ENCODE measurements at places on chromosomes 3 and 15.

DNA sequence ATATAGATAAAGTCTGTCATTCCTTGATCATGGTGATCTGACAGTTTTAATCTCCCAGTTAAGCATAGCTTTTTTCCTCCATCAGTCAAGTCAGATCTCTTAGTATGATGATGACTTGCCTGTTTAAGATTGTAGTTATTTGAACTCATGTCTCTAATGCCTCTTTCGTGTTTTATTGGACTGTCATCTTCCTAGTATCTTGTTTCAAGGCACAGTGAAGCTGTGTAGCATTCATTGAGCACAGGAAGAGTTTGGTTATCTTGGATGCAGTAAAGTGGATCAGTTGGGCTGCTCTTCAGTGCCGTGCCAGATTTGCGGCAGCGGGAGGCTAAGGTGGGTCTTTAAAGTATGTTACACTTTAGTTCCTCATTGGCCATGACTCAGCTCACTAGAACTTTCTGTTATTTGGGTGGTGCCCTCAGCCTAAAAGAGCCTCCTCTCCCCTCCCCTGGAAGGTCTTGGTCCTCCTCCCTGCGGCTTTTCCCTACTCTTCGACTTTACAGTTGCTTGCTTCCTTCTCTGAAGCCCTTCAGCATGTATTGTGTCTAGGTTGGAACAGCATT is 45.7 kb upstream of the SKOR1 start:
- DNase-seq = no peak

DNA sequence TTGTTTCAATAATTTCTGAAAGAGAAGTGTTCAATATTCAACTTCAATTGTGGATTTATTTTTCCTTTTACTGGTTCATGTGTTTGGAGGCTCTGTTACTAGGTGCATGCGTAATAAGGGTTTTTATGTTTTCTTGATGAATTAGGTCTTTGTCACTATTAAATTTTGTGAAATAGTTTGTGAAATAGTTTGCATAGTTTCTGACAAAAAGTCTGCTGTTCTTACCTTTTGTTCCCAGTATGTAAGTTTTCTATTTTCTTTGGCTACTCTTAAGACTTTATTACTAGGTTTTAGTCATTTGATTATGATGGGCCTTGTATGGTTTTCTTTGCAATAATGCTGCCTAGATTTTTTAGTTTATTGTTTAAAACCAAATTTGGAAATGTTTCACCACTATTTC is 38.0 kb downstream of the MEF2A start:
- no peak for DNase-seq

- no peak for DNase-seq
Measured at GRCh38 chr3:73490453-73491286, 134.1 kb downstream of the PDZRN3 start.

DNA sequence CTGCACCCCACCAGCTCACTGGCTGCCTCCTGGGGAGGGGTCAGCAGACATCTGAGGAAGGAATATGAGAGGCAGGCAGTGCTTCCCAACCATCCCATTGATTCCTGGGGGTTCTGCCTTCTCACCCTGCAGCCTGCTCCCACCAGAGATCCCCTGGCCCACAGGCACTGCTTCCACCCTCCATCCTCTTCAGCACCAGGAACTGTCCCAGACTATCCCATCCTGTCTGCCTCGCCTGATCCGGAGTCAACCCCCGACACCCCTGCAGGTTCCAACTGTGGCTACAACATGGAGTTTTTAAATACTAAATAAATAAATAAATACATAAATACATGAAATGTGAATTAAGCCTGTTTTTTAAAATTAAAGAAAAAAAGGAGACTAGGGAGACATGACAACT is 43.6 kb downstream of the CACNA2D2 start:
- no peak for DNase-seq

GRCh38 chr3:46655271-46655670 is 38.2 kb downstream of the ALS2CL start:
- DNase-seq = no peak

DNA sequence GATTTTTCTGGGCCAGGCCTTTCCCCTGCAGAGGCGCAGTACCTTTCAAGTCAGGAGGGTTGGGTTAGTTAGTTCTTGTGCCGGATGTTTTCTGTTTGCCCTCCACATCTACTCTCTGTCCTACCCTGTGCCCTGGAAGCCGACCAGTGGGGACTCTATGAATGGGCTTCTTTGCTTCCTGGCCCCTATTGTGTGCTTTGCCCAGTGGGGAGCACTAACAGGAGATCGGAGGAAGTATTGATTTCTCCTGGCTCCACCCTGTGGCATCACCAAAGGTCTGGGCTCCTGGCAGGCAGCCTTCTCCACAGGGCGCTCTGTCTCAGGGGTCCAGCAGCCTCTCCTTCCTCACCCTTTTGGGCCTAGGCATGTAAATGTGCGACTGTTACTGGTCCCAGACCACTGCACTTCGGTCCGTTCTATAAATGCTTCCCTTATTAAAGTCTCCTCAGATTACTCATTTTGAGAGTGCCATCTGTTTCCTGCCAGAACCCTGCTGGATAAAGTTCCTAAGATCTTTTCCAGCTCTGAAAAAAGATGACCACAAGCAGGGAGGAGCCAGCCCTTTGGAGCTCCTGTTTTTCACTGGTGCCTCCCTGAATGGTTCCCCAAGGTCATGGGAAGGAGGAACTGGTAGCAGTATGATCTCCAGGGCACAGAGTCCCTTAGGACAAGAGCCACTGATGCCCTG is 44.5 kb downstream of the CTDSPL start:
- no peak for DNase-seq

GRCh38 chr3:50174947-50175524 is 16.4 kb upstream of the GNAT1 start:
- DNase-seq = no peak

DNA sequence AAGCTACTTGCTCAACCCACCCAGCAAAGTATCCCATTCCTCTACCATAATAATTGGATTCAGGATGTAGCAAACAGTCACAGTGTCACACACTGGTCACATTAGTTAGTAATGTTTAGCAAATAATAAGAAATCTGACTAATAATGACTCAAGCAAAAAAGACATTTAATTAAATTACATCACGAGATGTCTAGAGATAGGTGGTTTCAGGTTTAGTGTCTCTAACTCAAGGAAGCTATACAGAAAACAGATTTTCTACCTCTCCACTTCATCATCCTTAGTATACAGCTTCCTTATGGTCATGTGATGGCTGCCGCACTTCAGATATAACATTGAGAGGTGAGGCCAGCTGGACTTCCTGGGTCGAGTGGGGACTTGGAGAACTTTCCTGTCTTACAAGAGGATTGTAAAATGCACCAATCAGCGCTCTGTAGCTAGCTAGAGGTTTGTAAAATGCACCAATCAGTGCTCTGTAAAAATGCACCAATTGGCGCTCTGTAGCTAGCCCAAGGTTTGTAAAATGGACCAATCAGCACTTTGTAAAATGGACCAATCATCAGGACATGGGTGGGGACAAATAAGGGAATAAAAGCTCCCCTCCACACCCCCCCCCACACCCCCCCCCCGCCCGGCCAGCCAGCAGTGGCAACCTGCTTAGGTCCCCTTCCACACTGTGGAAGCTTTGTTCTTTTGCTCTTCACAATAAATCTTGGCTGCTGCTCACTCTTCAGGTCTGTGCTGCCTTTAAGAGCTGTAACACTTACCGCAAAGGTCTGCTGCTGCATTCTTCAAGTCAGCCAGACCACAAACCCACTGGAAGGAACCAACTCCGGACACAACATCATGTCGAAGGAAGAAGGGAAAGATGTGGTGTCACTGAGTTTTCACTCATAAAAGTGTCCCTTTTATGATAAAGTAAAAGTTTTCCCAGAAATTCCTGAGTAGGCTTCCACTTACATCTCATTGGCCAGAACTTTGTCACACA is 24.9 kb upstream of the ARPIN start:
- DNase-seq = no peak

GRCh38 chr15:61654918-61655317 is 405.3 kb downstream of the VPS13C start:
- DNase-seq = no peak

DNA sequence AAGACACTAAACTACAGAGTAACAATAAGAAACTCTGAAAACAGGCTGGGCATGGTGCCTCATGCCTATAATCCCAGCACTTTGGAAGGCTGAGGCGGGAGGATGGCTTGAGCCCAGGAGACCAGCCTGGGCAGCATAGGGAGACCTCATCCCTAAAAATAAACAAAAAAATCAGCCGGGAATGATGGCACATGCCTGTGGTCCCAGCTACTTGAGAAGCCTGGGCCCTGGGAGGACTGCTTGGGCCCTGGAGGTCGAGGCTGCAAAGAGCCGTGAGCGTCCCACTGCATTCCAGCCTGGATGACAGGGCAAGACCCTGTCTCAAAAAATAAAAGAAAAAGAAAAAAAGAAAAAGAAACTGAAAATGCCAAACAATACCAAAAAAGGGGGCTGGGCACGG is 55.4 kb downstream of the TMCC1 start:
- DNase-seq = no peak

DNA sequence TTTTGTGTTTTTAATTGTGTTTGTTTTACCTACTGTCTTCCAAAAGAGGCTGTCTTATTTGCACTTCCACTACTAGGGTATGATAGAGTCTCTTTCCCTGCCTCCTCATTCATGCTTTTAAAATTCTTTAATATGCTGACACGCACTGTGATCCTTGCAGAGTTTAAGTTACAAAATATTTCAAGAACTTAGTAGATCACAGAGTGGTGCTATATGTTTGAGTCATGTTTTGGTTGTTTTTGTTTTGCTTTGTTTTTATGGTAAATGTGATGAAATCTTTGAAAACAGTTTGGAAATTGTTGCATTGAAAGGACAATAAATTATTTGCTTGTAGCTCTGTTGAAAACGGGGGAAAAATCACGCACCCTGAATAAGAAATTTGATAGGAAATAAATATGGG is 5.9 kb upstream of the ABHD10 start:
- DNase-seq = no peak

DNA sequence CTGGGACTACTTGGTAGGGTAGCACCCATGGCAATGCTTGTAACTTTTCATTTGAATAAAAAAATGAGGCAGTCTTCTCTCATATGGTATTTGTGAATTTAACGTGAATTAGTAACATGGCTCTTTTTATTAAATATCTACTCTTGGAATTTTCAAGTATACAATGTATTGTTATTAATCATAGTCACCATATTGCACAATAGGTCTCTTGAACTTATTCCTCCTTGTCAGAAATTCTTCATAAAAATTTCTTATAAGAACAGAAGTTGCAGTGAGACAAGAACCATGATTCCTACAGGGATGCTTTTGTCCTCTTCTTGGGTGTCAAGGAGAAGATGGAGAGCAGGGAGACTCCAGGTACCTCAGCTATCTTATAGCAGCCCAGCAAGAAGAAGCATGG is 203.8 kb upstream of the FEZF2 start:
- DNase-seq = no peak

GRCh38 chr3:157335233-157336076 is 101.2 kb upstream of the PTX3 start:
- DNase-seq = no peak

- no peak for DNase-seq
Measured at GRCh38 chr3:102449341-102449740, 14.5 kb downstream of the ZPLD1 start.

- no peak for DNase-seq
Measured at GRCh38 chr15:101428758-101429157, 60.7 kb downstream of the PCSK6 start.

- DNase-seq = no peak
Measured at GRCh38 chr3:78871048-78871447, 896.8 kb downstream of the ROBO1 start.

- no peak for DNase-seq
Measured at GRCh38 chr3:186901135-186901734, 29.1 kb upstream of the ST6GAL1 start.

DNA sequence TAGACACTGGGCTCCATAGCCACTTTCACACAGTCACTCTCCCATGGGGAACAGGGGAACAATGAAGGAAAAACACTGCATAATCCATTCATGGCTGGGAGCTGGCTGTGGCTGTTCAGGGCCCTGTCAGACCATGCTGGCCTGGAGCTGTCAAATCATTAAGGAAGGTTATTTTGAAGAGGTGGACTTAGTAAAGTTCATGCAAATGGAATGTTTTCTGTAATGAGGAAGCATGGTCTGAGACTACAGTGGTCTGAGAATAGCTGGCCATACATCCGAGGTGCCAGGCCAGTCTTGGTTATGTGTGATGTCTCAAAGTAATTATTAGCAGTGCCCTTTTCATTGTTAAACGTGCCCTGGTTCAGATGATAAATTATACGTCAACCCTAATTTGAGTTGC is 117.1 kb upstream of the MRPS22 start:
- no peak for DNase-seq

DNA sequence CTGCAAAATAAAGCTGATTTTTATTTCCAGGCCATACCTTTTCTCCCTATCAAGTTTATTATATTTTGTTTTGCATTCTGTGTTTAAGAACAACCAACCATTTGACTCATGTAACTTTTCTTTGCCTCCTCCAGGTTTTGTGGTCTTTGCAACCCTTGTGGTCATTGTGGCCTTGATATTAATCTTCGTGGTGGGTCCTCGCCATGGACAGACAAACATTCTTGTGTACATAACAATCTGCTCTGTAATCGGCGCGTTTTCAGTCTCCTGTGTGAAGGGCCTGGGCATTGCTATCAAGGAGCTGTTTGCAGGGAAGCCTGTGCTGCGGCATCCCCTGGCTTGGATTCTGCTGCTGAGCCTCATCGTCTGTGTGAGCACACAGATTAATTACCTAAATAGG is 27.6 kb downstream of the NIPA2 start:
- DNase-seq = no peak

DNA sequence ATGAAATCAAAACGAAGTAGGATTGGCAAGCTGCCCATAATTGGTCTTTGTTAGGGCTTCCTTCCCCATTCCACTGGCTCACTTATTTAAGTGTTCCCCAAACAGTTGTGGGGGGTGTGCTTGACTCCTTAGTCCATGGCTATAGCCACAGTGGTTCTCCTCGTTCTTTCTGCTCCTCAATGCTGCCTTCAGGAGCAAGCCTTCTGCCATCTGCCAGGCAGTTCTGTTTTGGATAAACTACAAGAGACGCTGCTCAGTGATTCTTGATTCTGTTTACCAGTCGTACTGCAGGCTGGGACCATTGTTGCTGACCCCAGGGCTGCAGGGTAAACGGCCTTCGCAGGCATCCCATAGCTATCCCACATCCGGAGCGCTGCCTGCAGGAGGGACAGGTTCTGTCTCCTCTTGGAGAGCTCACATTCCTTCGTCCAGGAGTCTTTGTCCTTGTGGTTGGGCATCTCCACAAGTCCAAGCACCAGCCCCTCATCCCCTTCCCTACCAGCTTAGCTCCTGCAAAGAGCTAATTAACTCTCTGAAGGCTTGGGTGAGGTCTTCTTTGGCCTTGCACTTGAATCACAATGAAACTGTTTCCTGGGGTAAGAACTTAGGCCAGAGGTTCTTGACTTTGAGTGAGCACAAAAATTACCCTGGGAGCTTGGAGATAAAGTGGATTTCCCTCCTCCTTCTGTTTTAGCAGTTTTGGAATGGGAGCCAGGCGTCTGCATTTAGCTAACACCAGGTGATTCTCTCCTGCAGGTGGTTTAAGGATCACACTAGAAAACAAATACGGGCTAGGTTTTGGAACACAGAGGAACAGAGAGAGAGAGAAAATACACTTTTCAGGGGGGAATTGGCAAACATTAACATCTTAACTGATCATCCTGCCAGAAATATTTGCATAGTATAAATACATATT is 114.9 kb downstream of the SV2B start:
- no peak for DNase-seq

GRCh38 chr15:22880068-22880980 is 41.9 kb downstream of the NIPA2 start:
- no peak for DNase-seq

Measured in midbrain (tissue), 1 donor.